Left ventricle myocardium superior (tissue), 1 donor: ENCODE measurements at places on chromosomes 6 and 20. TPM values are rescaled to one million over a fixed set of nuclear protein-coding genes. Genes with fewer than 3 reads are reported as not detected.

Gene UNC5CL
- total RNA-seq: 0.20 TPM

Gene MOCS1
- total RNA-seq: 24.7 TPM

Gene BCAS4
- 3.2 TPM for total RNA-seq

Gene MAFB
- total RNA-seq: 12.9 TPM

Gene HTR1B
- not detected for total RNA-seq

Gene MOXD1
- 3.5 TPM for total RNA-seq

Gene MCHR2
- total RNA-seq: not detected

Gene TRIM40
- total RNA-seq: not detected

Gene KHDC3L
- total RNA-seq: not detected

Gene ENPP3
- total RNA-seq: not detected

Gene OR12D1
- total RNA-seq: not detected

Gene USP49
- total RNA-seq: 1.3 TPM

Gene TREML2
- total RNA-seq: not detected

Gene PPDPF
- 307 TPM for total RNA-seq

Gene FILIP1
- 156 TPM for total RNA-seq

Gene FAM184A
- total RNA-seq: 2.2 TPM

Gene AK9
- 11.7 TPM for total RNA-seq

Gene PPP1R3D
- 13.7 TPM for total RNA-seq

Gene TFEB
- 50.9 TPM for total RNA-seq

Gene TGM3
- not detected for total RNA-seq

Gene OPRL1
- 0.27 TPM for total RNA-seq

Gene VSX1
- total RNA-seq: not detected

Gene PGC
- total RNA-seq: not detected

Gene SNAP25
- 0.67 TPM for total RNA-seq

Gene CDH26
- 1.6 TPM for total RNA-seq

Gene PPP1R3G
- 13.9 TPM for total RNA-seq

Gene SLC17A2
- total RNA-seq: not detected

Gene PNPLA1
- total RNA-seq: not detected

Gene GRM4
- total RNA-seq: not detected

Gene CASS4
- total RNA-seq: 0.55 TPM

Gene SLC22A7
- total RNA-seq: not detected

Gene TREM1
- total RNA-seq: 0.92 TPM

Gene TAB2
- total RNA-seq: 57.6 TPM

Gene PRPH2
- 0.47 TPM for total RNA-seq
